Bronchial smooth muscle cell (primary cell): ENCODE measurements at places on chromosomes 4 and X. TPM values are rescaled to one million over a fixed set of nuclear protein-coding genes. Genes with fewer than 3 reads are reported as not detected.

Gene ZNF185
- total RNA-seq = 0.94 and 1.7 TPM in 2 replicates

Gene RNF212
- 0.09 and 0.32 TPM in 2 replicates for total RNA-seq

Gene SOX3
- total RNA-seq = not detected in 2 replicates

Gene KANTR
- total RNA-seq = 7.5 and 10.1 TPM in 2 replicates

Gene PAGE2B
- total RNA-seq = not detected in 2 replicates

Gene SOD3
- 22.5 and 84.7 TPM in 2 replicates for total RNA-seq

Gene S100G
- not detected in 2 replicates for total RNA-seq

Gene STPG2
- 0.16 TPM in 1 of 2 replicates, not detected in the other for total RNA-seq

Gene VCX
- not detected in 2 replicates for total RNA-seq

Gene DIPK2B
- total RNA-seq = not detected in 2 replicates

Gene UGT2A3
- not detected in 2 replicates for total RNA-seq

Gene PRSS12
- total RNA-seq = 40.7 and 76.3 TPM in 2 replicates

Gene EVC2
- 12.0 and 15.9 TPM in 2 replicates for total RNA-seq
